Smooth muscle cell of trachea (primary cell): ENCODE measurements at places on chromosomes 5 and 9. TPM values are rescaled to one million over a fixed set of nuclear protein-coding genes. Genes with fewer than 3 reads are reported as not detected.

Gene GPR150
- 0.29 and 0.66 TPM in 2 replicates for total RNA-seq

Gene TEX48
- not detected in 2 replicates for total RNA-seq

Gene SHC3
- total RNA-seq, result 24.9 and 61.4 TPM in 2 replicates

Gene LAMC3
- 0.29 and 0.33 TPM in 2 replicates for total RNA-seq

Gene KLF4
- 27.2 and 60.2 TPM in 2 replicates for total RNA-seq

Gene INSL4
- total RNA-seq, result not detected in 2 replicates

Gene PGGT1B
- 13.4 and 16.5 TPM in 2 replicates for total RNA-seq

Gene NR2F1
- total RNA-seq, result 55.4 and 99.6 TPM in 2 replicates

Gene IFNE
- total RNA-seq, result 5.1 and 11.2 TPM in 2 replicates

Gene ECSCR
- total RNA-seq, result 0.33 and 1.2 TPM in 2 replicates

Gene NR4A3
- total RNA-seq, result 1.2 and 2.0 TPM in 2 replicates

Gene HAVCR1
- total RNA-seq, result 0.17 TPM in 1 of 2 replicates, not detected in the other

Gene SYK
- not detected in 2 replicates for total RNA-seq

Gene PTPRD
- total RNA-seq, result 13.1 and 21.5 TPM in 2 replicates

Gene OR1Q1
- not detected in 2 replicates for total RNA-seq

Gene KCNV2
- not detected in 2 replicates for total RNA-seq

Gene WNK2
- total RNA-seq, result 0.15 TPM in 1 of 2 replicates, not detected in the other

Gene ARHGAP26
- 5.2 and 12.1 TPM in 2 replicates for total RNA-seq

Gene FOXD4L5
- total RNA-seq, result 0.15 and 0.17 TPM in 2 replicates

Gene PLEKHG4B
- under 0.01 TPM in 2 replicates for total RNA-seq

Gene MOCS2
- total RNA-seq, result 42.2 and 54.1 TPM in 2 replicates

Gene PIGO
- total RNA-seq, result 13.5 and 13.6 TPM in 2 replicates

Gene LCP2
- not detected in 2 replicates for total RNA-seq

Gene CERT1
- total RNA-seq, result 31.4 and 43.3 TPM in 2 replicates

Gene PCSK5
- 8.4 and 10.1 TPM in 2 replicates for total RNA-seq

Gene ANKRD31
- total RNA-seq, result under 0.01 and 0.29 TPM in 2 replicates

Gene SPINK6
- total RNA-seq, result not detected in 2 replicates

Gene PCDHB9
- under 0.01 and 0.17 TPM in 2 replicates for total RNA-seq

Gene PCDHB6
- 0.33 TPM in 1 of 2 replicates, not detected in the other for total RNA-seq

Gene AQP7
- 0.29 and 0.99 TPM in 2 replicates for total RNA-seq

Gene RNF183
- total RNA-seq, result not detected in 2 replicates

Gene TRPM6
- under 0.01 TPM in 2 replicates for total RNA-seq

Gene MYMK
- total RNA-seq, result not detected in 2 replicates

Gene SEMA5A
- total RNA-seq, result 11.7 and 12.5 TPM in 2 replicates

Gene DAPK1
- total RNA-seq, result 2.9 and 10.3 TPM in 2 replicates

Gene ZNF883
- 3.9 and 7.9 TPM in 2 replicates for total RNA-seq

Gene SOX30
- under 0.01 TPM in 1 of 2 replicates, not detected in the other for total RNA-seq

Gene CCDC171
- 2.8 and 6.8 TPM in 2 replicates for total RNA-seq

Gene MEIKIN
- total RNA-seq, result not detected in 2 replicates

Gene RNF180
- 0.83 and 2.0 TPM in 2 replicates for total RNA-seq

Gene LRRTM2
- 2.2 and 2.6 TPM in 2 replicates for total RNA-seq

Gene ITGA2
- total RNA-seq, result 22.8 and 24.5 TPM in 2 replicates

Gene ZFP2
- 1.6 and 1.8 TPM in 2 replicates for total RNA-seq

Gene CMYA5
- 6.0 and 11.2 TPM in 2 replicates for total RNA-seq

Gene AMBP
- total RNA-seq, result 0.15 and 0.17 TPM in 2 replicates

Gene FAM169A
- 0.17 and 0.29 TPM in 2 replicates for total RNA-seq
